ENCODE measurements at places on chromosomes 5 and 9. TPM values are rescaled to one million over a fixed set of nuclear protein-coding genes. Genes with fewer than 3 reads are reported as not detected.

- no peak for DNase-seq
Observed at GRCh38 chr9:18923167-18923566, 109.8 kb downstream of the SAXO1 start.

DNA sequence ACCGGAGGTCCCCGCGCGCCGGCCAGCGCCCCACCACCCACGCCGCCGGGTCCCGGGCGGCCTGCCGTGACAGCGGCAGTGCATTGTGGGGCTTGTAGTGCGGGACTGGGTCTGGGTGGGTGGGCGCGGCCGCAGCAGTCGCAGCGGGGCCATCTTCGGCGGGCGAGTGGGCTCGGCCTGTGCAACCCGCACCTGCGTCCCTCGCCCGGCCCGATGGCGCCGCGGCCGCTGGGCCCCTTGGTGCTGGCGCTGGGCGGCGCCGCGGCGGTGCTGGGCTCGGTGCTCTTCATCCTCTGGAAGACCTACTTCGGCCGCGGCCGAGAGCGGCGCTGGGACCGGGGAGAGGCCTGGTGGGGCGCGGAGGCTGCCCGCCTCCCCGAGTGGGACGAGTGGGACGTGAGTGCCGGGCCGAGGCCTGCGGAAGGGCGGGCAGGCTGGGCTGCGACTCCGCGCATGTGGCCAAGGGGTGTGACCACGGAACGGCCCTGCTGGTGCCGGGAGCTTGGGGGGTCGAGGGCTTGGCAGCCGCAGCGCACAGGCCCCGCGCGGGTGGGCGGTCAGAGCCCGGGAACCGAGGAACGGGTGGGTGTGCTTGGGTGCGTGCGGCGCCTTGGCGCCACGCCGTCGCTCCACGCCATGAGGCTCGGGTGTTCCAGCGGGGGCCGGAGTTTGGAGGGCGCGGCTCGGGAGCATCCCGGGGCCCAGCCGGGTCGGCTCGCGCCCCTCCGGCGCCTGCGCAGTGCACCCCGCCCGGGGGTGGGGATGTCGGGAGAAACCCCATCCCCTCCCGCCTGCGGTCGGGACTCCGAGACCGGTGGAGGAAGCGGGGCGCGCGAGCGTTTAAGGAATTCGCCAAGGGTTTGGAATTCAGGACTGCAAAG is at the start of gene ARL10:
Gene ARL10, plus strand, starts transcription at position 137 of the 881 bp plus-strand sequence. Its CDS starts 77 bp downstream, at position 214.
- peak; percentile 35 for DNase-seq

DNA sequence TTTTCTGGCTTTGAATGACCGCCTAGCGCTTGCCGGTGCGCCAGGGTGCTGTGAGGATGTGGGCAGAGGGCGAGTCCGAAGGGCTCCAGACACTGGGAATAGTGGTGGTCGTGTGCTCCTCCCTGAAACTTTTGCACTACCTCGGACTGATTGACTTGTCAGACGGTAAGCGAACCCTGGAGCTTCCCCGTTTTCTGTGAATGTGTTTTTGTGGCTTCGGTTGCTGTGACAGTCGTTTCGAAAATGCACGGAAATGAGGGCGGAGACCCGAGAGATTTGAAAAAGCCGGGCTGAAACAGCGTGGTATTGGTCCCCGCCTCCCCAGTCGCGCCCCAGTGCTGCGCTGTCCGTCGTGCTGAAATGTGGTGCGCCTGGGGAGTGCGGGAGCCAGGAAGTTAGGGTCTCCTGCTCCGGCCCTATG is 102.5 kb upstream of the GABRP start:
- peak; percentile 4 for DNase-seq

- no peak for DNase-seq
Observed at GRCh38 chr9:135502168-135502872, 1.8 kb downstream of the MRPS2 start.

The JAKMIP2 gene
- total RNA-seq, result 0.88 TPM

The ZBED3 gene
- total RNA-seq, result 2.8 TPM

GRCh38 chr9:135586601-135587109 is 25.1 kb downstream of the PAEP start:
- DNase-seq, result no peak

The FOXD4L5 gene
- total RNA-seq, result 0.92 TPM

Data from naive thymus-derived CD4-positive, alpha-beta T cell (primary cell).